ENCODE measurements at places on chromosomes 12 and 14. TPM values are rescaled to one million over a fixed set of nuclear protein-coding genes. Genes with fewer than 3 reads are reported as not detected.

ERO1A gene
- 75.2 TPM for polyA plus RNA-seq

SERPINA12 gene
- not detected for polyA plus RNA-seq

HNF1A gene
- not detected for polyA plus RNA-seq

EML5 gene
- polyA plus RNA-seq: 0.46 TPM

NRL gene
- polyA plus RNA-seq: 1.6 TPM

C12orf60 gene
- 0.45 TPM for polyA plus RNA-seq

GRCh38 chr14:95098984-95099599, 58.2 kb downstream of the DICER1 start:
- no peak overlapping the region for H3K4me3 ChIP-seq
- no peak overlapping the region for H3K27ac ChIP-seq
- no peaks in the 10 kb centered on the region for H3K27me3 ChIP-seq
- H3K36me3 ChIP-seq: peaks cover 45% of the 10 kb centered on the region

GRCh38 chr12:49987625-49988303, 15.0 kb downstream of the AQP6 start:
- no peak overlapping the region for H3K27ac ChIP-seq
- H3K4me3 ChIP-seq: no peak overlapping the region
- no peaks in the 10 kb centered on the region for H3K4me1 ChIP-seq
- H3K27me3 ChIP-seq: no peaks in the 10 kb centered on the region

GRCh38 chr12:100234591-100235304, 32.1 kb downstream of the DEPDC4 start:
- H3K27ac ChIP-seq: no peak overlapping the region
- no peak overlapping the region for H3K4me3 ChIP-seq
- no peaks in the 10 kb centered on the region for H3K4me1 ChIP-seq
- peak; percentile 14 for DNase-seq

- no peaks in the 10 kb centered on the region for H3K4me1 ChIP-seq
- no peak overlapping the region for H3K4me3 ChIP-seq
- H3K27ac ChIP-seq: no peak overlapping the region
- H3K36me3 ChIP-seq: no peaks in the 10 kb centered on the region
Measured at GRCh38 chr14:76537906-76538647, 162.1 kb downstream of the ESRRB start.

- no peak for DNase-seq
- no peaks in the 10 kb centered on the region for H3K36me3 ChIP-seq
Measured at GRCh38 chr12:104369708-104370107, 66.2 kb downstream of the EID3 start.

DNA sequence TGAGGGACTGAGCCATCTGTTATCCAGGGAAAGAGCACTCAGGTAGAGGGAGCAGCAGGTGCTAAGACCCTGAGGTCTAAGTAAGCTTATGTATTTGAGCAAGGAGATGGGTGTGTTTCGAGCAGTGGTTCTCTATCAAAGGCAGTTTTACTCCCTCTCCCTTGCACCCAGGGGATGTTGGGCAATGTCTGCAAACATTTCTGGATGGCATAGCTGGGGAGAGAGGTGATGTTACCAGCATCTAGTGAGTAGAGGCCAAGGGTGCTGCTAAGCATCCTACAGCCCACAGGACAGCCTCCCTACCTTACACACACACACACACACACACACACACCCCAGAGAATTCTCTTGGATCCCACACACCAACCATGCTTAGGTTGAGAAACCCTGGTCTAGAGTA, 221.0 kb upstream of the PWP1 start:
- H3K4me3 ChIP-seq: no peak overlapping the region
- no peaks in the 10 kb centered on the region for H3K27me3 ChIP-seq
- H3K4me1 ChIP-seq: peaks cover 3% of the 10 kb centered on the region
- H3K27ac ChIP-seq: no peak overlapping the region
- no peaks in the 10 kb centered on the region for H3K36me3 ChIP-seq

- no peaks in the 10 kb centered on the region for H3K27me3 ChIP-seq
- no peak overlapping the region for H3K27ac ChIP-seq
- H3K4me1 ChIP-seq: peaks cover 27% of the 10 kb centered on the region
- H3K4me3 ChIP-seq: no peak overlapping the region
Measured at GRCh38 chr14:68939893-68940613, 39.0 kb downstream of the ACTN1 start.

DNA sequence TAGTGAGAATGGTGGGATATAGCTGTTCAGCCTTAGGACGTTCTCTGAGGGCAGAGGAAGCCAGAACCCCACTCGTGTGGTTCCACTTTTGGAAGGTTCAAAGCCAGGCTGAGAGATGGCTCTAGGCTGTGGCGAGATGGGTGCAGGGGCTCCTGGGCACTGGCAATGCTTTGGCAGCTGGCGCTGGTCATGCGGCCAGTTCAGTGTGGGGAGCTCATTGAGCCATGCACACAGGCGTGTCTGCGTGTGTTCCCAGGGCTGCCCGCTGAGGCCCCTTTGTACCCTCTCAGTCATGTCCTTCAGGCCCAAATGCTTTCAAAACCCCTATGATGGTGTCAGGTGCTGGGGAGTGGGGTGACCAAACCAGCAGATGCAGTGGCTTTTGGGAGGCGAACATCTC, 1.7 kb downstream of the TEX22 start:
- H3K4me1 ChIP-seq: peaks cover 28% of the 10 kb centered on the region
- no peaks in the 10 kb centered on the region for H3K27me3 ChIP-seq
- peaks cover 7% of the 10 kb centered on the region for H3K36me3 ChIP-seq
- no peak overlapping the region for H3K27ac ChIP-seq

DNA sequence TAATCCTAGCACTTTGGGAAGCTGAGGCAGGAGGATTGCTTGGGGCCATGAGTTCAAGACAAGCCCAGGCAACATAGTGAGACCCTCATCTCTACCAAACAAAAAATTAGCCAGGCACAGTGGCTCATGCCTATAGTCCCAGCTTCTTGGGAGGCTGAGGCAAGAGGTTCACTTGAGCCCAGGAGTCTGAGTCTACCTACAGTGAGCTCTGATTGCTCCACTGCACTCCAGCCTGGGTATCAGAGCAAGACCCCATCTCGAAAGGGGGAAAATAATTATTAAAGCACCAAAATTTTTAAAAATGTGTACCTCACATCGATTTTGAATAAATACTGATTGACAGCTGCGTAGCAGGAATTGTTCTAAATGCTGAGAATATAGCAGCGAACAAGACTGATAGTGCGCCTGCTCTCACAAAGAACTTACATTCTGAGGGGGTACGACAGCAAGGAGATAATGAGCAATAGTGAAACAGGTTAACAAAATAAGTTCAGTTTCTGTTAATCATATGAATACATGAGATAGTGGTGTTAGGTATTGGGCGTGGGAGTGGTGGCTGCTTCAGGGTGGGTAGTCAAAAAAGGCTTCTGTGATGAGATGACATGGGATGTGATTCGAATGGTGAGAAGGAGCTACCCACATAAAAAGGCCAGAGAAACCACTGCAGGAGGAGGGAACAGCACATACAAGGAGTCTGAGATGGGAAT, 19.6 kb downstream of the HCFC2 start:
- no peak for DNase-seq
- no peak overlapping the region for H3K27ac ChIP-seq
- H3K36me3 ChIP-seq: peaks cover 40% of the 10 kb centered on the region
- no peak overlapping the region for H3K4me3 ChIP-seq
- H3K4me1 ChIP-seq: no peaks in the 10 kb centered on the region

GRCh38 chr12:11987901-11988300, 82.8 kb upstream of the BCL2L14 start:
- no peak overlapping the region for H3K27ac ChIP-seq
- no peak overlapping the region for H3K4me3 ChIP-seq

DNA sequence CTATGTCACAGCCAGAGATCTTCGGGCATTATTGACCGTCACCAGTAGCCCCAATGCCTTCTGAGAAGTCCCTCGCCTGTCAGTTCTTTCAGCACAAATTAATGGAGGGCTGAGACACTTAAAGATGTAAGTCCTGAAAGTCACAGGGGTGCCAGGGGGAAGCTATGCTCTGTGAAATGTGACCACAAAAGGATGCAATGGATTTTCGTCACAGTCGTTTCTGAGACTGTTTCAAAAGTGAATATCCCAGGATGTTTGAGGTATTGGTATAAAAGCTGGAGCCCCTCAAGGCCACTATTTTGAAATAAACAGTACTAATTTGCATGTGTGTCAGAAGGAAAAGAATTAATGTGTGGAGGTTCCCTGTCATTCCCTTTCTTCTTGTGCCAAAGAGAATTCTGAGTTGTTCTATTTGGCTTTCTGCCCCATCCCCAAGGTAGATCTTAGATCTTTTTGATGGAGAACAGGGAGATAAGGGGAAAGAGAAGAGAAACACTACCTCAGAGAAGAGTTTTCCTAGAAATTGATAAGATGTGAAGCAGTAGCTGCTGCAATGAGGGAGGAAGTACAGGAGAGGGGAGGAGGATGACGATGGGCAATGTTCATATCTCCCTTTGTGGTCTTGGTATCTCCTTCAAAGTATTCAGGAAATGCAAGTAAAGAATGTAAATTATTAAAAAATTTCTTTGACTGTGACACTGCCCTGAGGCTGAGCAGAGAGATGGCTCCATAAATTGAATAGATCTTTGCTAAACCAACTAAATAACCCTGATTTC, 101.8 kb upstream of the NAP1L1 start:
- no peak for DNase-seq
- no peak overlapping the region for H3K27ac ChIP-seq
- no peaks in the 10 kb centered on the region for H3K4me1 ChIP-seq
- no peaks in the 10 kb centered on the region for H3K27me3 ChIP-seq
- no peaks in the 10 kb centered on the region for H3K36me3 ChIP-seq
- no peak overlapping the region for H3K4me3 ChIP-seq

DNA sequence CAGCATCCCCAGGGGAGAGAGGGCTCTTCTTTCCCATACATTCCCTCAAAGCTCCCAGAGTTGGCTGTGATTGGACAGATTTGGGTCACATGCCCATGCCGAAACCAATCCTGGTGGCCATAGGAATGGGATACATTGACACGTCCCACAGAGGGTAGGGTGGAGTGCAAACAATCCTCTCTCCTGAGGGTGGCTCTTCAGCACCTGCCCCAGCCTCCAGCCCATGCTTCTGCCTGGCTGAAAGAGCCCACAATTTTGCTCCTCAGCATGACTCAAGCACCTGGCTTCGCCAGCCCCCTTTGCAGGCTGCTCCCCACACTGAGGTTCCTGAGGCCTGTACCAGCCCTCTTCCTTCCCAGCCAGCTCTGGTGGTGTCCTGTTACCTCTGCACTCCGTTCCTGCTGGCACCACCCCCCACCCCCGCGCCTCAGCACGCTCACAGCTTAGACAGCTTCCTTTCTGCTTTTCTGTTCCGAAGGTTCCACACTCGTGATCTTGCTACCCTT, 71.7 kb downstream of the CCDC92 start:
- H3K27ac ChIP-seq: no peak overlapping the region
- H3K4me1 ChIP-seq: no peaks in the 10 kb centered on the region
- no peaks in the 10 kb centered on the region for H3K27me3 ChIP-seq
- DNase-seq: no peak
- H3K4me3 ChIP-seq: no peak overlapping the region
- H3K36me3 ChIP-seq: no peaks in the 10 kb centered on the region

GRCh38 chr12:104219361-104219892, 3.8 kb downstream of the TXNRD1 start:
- no peak overlapping the region for H3K27ac ChIP-seq
- H3K27me3 ChIP-seq: no peaks in the 10 kb centered on the region
- peaks cover 29% of the 10 kb centered on the region for H3K4me1 ChIP-seq

GRCh38 chr12:5571115-5571514, 139.2 kb downstream of the NTF3 start:
- no peaks in the 10 kb centered on the region for H3K36me3 ChIP-seq
- DNase-seq: no peak
- no peak overlapping the region for H3K4me3 ChIP-seq
- H3K27ac ChIP-seq: no peak overlapping the region

- no peak for DNase-seq
- no peaks in the 10 kb centered on the region for H3K4me1 ChIP-seq
- H3K36me3 ChIP-seq: no peaks in the 10 kb centered on the region
- H3K27ac ChIP-seq: no peak overlapping the region
- no peak overlapping the region for H3K4me3 ChIP-seq
- H3K27me3 ChIP-seq: no peaks in the 10 kb centered on the region
Measured at GRCh38 chr14:22478247-22478646, 110.8 kb downstream of the DAD1 start.

DNA sequence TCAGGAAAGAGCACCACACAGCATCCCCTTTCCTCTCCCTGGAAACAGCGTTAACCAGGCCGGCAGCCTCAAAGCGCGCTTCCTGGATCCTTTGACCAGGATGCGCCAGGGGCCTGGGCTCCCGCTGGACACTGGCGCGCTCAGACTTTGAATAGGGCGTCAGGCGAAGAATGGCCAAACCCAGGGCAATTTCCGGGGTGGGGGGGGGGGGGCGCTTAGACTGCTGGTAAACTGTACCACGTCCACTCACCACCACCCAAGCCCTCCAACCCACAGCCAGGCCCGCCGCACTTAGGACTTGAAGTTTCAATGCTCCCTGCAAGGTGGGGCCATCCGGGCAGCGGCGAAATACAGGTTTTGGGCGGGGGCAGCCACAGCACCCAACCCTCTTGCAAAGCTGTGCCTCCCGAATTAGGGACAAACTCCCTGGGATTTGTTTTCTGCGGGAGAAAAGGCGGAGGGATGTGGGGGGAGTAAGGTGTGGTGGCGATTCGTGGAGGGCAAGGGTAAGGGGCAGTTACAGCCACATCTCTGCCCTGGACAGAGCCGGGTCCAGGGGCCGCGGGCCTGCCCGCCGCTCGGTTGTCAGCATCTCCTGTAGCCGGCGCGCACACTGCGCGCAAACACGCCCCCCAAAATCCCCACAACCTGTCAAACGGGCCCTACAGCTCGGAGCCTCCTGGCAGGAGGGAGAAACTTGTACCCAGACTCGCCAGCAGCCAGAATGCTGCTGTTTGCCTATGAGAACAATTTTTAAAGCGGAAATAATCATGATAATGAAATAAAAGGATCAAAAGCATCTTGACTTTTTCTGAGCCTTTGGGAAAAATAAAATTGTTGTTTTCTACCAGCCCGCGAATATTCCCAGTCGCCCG, 958 bp downstream of the RTN1 start:
- H3K27ac ChIP-seq: no peak overlapping the region
- no peak overlapping the region for H3K4me3 ChIP-seq
- no peaks in the 10 kb centered on the region for H3K36me3 ChIP-seq
- no peak for DNase-seq
- peaks cover 11% of the 10 kb centered on the region for H3K27me3 ChIP-seq
- H3K4me1 ChIP-seq: peaks cover 7% of the 10 kb centered on the region

- no peak overlapping the region for H3K4me3 ChIP-seq
- H3K4me1 ChIP-seq: no peaks in the 10 kb centered on the region
- no peak for DNase-seq
Measured at GRCh38 chr12:64270411-64270810, 48.3 kb upstream of the KICS2 start.
